Heart left ventricle (tissue), 16 donors: ENCODE measurements at places on chromosomes 7 and 10.

DNA sequence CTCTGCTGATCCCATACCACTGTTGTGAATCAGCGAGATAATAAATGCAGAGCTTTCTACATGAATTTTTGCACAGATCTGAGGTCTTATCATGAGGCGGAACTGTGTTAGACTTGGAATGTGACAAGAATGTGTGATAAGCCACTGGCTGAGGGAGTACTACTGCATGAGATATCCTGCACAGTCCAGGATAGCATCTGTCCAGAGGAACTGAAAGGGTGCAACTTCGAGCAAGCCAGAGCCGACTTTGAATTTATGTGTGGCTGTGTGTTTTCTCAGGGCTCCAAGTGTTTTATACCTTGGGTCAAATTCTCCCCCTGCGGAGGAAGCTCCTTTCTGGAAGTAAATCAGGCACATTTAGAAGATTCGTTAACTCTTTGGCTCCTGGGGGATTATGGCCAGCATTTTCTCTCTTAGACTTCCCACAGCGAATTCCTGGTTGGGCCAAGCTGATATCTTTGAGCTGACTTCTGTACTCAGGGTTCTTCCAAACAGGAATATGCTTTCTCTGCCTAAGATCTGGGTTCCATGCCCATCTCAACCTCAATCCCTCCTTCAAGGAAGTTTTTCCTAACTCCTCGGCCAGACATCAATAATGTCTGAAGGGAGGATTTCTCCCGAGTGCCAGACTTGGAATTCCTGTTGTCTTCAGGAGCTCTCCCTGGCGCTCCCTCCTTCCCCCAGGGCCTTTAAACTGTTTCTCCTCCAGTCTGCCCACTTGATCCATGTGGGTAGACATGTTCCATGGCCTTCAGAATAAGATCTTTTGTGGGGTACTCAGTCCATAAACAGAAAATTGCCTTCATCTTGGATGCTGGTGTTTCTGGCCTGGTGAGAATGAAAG lies 2.5 kb upstream of the MEST start:
- no peak for DNase-seq

GRCh38 chr7:70416986-70417655 lies 714.8 kb upstream of the GALNT17 start:
- no peak for DNase-seq

- peak; percentile 79 for DNase-seq
These were observed 36.0 kb downstream of the KCNH2 start for GRCh38 chr7:150942001-150942590.

DNA sequence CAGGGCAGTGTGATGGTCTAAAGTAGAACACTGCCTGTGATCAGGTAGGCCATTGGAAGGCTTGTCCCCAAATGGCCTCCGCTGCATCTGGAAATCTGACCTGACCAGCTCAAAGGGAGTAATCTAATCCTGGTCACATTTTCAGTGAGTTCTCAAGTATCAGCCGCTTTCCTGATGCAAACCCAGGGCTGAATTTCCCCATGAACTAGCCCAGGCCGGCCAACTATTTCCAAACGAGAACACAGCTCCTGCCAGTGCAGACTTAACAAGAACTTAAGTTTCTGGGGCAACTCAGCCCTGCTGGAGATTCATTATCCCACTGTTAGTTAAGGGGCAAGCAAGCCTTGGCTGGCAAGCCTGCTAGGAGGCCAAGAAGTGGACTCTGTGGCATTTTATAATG lies 59.6 kb upstream of the FAM180A start:
- no peak for DNase-seq

GRCh38 chr10:93897070-93897780 lies 3.4 kb downstream of the SLC35G1 start:
- no peak for DNase-seq

DNA sequence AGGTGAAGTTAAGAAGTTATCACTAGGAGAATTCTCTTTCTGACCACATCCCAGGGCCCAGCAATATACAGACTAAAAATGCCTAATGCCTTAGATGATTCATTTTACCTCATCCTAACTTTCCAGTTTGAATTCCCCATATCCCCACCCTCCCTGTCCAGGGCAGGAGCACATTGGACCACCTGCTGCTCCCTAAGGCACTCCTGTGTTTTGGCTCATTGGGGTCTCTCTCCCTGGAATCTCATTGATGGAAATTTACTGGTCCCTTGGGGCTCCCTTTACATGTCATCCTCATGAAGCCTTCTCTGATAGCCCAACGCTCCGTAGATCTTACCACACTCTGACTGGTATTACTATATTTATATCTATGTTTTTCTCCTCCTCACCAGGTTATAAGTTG lies 2.7 kb downstream of the IL2RA start:
- DNase-seq, result no peak

DNA sequence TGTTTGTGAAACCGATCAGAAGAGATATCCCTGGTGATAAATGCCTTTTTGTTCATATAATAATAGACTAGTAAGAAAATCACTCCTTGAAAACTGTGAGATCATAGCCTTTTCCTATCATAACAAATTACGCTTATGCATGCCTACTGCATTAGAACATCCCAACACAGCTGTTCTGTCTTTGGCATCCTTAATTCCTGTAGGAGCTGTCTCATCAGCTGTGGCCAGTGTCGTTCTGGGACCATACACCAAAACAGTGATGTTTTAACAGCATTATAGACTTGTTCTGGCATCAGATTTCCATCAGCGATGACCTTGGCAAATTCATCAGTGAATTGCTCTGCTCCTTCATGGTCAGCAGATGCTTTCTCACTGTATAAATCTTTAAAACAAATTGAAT lies 423.6 kb upstream of the LRGUK start:
- DNase-seq, result no peak

- no peak for DNase-seq
These were observed 804.9 kb downstream of the LRMDA start for GRCh38 chr10:76236356-76236755.

- DNase-seq, result no peak
These were observed 203.3 kb downstream of the SDK1 start for GRCh38 chr7:3504384-3504783.
